ENCODE measurements at places on chromosomes 3 and 15.

DNA sequence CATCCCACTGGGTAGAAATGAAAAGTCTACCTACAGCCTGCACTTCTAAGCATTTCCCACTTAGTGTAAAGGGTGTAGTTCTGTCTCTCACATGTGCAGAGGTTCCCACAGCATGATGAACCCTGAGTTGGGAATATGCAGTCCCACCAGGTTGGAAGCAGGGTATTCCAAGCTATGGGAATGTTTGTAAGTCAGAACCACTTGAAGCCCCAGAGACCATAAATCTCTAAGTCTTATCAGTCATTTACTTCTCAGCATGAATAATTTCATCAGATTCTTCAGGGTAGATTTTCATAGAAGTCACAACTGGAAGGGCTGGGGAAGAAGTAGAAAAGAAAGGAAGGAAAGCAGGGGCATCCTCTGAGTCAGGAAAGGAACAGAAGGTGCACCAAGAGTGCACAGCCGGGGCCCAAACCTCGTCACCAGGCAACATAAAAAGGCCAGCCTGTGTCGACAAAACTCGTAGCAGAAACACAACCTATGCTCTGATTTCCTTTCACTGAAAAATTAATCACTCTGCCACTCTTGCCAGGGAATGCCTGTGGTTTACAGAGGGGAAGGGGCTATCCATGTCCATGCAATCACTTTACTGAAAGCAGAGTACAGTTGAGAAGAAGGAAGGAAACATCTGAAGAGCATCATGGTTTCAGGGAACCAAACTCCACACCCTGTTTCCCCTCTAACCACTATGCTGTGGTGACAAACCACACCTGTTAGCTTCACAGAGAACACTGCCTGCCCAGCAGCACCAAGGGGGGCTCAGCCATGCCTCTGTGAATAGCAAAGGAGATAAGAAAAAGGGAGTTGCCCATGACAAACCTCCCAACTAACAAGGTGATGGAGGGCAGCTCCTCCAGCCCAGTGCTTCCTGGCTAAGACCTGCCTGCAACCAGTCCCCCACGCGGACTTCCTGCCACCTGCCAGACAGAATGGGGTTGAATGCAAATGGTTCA lies 40.5 kb downstream of the SH3BP5 start:
- no peak for DNase-seq

DNA sequence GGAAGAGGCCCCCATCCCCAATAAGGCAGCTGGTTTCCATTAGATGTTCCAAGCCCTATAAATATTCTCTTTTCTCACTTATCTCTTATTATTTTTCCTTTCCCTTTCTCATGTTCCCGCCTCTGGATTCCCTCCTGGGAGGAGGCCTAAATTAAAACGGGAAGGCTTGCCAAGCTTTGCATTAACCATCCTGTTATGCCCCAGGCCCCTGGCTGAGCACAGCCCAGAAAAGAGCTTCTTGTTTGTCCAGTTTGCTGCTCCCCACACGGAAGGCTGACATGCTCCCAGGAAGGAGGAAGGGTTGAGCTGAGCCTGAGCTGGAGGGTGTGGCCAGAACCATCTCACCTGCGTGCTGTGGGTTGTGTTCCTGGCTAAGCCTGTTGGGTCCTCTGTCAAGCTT lies 63.1 kb upstream of the BOC start:
- DNase-seq = no peak

- no peak for DNase-seq
Observed at GRCh38 chr3:128297401-128298138, 144.3 kb downstream of the EEFSEC start.

DNA sequence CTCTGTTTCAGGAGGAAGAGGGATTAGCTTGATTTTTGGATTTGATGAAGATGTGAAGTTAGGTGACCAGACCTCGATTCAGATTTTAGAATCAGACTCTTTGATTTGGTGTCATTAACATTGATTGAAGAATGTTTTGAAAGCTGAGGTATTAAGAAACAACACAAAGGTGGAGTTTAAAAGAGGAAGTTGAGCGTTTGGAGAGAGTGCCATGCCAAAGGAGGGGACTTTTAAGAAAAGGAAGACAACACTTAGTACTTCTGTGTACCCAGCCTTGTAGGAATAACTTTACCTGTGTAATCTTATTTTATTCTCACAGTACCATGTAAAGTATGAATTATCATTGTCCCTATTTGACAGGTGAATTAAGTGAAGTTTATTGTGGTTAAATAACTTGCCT lies 34.4 kb downstream of the PPARG start:
- DNase-seq = no peak

GRCh38 chr3:182122779-182123178 lies 411.1 kb downstream of the SOX2 start:
- DNase-seq = no peak

DNA sequence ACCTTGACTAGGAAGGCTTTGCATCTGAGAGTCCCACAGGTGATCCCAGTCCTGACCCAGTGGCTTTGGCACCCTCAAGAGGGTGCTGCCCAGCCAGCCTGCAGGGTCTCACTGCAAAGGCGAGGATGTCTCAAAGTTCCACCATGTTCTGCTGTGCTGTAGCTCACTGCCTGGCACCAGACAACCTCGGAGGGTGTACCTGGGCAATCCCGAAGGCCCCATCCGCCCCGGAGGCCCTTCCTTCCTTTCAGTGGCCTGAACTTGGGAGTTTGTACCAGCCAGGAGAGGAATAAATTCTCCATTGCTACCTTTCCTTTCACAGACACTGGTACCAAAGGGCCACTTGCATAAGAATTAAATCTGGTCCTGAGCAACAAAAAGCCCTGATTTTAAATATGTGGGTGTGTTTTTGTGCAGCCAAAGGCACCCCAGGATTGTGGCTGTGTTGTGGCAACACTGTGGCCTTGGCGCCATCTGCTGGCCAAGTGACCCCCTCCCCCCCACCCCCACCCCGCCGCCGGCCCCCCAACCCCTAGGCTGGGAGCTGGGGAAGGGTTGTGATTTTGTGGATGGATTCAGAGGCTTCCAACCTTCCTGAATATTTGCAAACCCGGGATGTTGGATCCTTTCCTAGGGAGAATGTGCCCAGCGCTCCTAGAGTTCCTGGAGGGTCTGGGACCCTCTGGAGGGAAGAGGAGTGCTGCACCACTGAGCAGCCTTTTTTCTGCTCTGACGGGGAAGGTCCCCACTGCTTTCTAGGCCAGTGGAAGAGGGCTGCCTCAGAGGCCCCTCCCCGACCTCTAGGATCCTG lies 9.7 kb upstream of the PTPN23 start:
- DNase-seq = no peak

- DNase-seq = no peak
Observed at GRCh38 chr15:42911058-42911592, 9.5 kb downstream of the TTBK2 start.

DNA sequence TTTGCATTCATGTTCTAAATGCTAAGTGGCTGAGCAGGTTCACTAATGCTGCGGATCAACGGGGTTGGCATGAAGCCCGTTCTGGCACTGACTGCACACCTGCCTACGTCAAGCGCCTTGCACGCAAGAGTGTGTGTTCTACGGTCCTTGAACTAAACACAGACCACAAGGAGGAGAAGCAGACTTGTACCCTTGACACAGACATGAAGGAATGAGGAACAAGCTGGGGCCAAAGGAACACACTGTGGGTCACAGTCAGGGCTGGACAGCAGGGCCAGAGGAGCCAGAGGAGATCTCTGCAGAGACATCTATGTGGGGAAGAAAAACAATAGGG lies 48.0 kb upstream of the LDHAL6B start:
- no peak for DNase-seq

DNA sequence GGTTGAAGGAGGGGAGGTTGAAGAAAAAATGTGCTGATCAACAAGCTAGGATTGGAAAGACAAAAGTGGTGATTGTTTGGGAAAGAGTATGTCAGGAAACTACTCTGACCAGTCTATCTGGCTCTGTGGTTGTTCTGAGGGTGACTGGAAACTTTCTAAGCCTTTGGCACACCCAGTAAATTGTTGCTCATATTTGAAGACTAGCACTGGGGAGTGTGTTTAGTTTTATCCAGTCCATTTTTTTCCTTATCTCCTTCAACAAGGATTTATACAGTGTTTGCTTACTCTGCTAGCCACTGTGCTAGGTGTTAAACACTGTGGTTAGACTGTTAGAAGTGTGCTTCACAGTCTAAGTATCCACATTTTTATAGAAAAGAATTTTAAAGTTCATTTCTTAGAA lies 28.8 kb downstream of the PPM1L start:
- no peak for DNase-seq

DNA sequence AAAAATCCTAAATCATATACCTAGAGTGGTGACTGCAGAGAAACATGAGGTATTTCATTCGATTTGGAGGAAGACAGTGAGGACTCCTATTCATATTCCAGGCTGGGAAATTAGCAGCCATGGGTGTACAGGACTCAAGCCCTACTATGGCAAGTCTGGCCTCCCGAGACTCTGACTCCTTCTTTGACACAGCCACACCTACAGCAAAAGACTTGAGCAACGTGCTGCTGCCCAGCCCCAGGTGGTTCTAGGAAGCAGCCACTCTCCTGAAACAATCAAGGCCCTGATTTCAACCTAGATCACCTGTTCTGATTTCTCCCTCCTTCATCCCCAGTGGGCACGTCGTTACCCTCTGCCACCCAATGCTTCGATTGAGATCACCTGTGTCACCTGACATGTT lies 84.0 kb upstream of the ATP11B start:
- no peak for DNase-seq

DNA sequence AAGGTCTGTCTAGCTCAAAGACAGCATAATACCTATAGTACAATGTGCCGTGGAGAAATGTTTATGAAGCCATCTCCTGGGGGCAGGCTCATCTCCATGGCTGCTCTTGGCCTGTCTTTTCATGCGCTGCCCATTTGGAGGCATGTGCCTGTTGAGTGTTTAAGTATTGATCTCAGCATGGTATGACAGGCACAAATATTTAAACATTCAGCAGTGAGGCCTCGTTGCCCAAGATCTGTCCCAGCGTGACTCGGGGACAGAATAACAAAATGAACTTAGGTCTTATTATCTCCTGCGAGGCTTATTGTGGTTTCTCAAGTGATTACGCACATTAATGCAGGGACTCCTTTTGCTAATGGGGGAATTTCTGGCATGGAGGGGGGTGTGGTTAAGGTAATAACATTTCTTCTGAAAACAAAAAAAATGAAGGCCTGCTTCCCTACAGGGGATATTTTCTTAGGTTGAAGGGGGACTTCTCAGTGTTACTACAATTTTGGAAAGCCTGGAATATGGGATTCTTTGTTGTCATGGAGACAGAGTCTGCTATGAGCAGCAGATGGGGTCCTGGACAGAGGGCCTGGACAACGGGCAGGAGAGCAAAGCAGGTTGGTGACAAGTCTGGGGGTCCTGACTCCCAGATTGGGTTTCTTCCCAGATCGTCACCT lies 4.4 kb upstream of the SLC6A1 start:
- DNase-seq = no peak

DNA sequence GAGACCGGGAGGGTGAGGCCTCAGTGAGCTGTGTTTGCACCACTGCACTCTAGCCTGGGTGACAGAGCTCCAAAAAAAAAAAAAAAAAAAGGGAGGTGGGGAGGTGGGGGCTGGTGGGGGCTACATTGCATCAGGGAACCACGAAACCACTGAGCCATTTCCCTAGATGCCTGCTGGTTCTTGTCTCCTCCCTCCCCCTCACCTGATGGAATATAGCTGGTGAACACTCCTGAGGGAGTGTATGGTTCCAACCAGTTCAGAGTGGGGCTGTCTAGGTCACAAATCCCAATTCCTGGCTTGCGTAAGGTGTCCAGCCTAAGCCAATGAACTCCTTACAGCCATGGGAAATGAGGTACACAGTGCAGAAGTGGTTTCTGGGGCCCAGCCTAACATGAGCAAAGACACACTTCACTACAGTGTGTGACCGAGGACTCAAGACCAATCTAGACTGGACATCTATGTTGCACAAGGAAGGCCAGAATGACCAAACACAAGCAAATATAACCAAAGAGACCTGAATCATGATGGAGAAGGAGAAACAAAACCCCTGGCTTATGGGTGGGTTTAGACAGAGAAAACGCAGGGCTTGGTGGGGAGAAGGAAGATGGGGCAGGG lies 39.1 kb upstream of the OSBPL11 start:
- DNase-seq = no peak

GRCh38 chr3:189188466-189188865 lies 16.7 kb downstream of the TPRG1 start:
- no peak for DNase-seq

- DNase-seq = no peak
Observed at GRCh38 chr3:65330072-65330471, 642.3 kb upstream of the ADAMTS9 start.

DNA sequence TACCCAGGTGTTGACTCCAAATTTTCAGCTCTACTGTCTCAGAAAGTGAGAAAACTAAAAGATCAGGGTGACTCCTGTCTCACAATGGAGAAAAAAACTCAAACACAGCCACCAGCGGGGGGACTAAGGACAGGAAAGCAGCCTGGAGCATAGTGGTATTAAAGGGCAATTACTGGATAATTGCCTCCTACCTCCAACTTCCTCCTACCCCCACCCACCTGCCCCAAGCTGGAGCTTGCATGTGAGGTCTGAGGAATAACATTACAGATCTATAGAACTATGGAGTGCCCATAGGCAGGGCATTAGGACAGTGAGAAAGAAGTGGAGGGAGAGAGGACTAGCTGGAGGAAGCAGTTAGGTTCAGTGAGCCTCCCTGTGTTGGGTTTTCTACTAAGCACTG lies 2.7 kb upstream of the PCCB start:
- no peak for DNase-seq

GRCh38 chr3:16529264-16529663 lies 15.8 kb upstream of the RFTN1 start:
- no peak for DNase-seq

- DNase-seq = no peak
Observed at GRCh38 chr3:176526225-176526624, 671.1 kb downstream of the TBL1XR1 start.

Measured in right renal pelvis (tissue), 4 donors.